Kidney tubule cell (primary cell): ENCODE measurements at places on chromosomes 2 and 18.

DNA sequence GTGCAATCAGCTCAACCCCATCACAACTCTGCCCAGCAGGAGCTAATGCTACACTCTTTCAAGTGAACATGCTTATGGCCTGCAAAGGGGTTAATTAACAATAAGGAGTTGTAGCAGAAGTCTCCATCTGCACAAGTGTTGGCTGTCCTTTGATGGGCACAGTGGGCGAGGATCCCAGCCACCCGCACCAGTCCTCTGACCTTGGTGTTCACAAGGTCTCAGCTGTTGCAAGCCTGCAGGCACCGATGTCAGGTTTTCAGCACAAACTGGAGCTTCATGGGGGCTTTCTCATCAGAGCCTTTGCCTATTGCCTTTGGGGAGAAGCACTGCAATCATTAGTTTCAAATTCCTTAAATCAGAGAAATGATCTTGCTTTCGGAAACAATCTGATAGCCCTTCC lies 60.9 kb upstream of the TMEM178A start:
- DNase-seq: no peak

GRCh38 chr2:192593561-192593960 lies 398.8 kb upstream of the TMEFF2 start:
- DNase-seq: no peak

GRCh38 chr18:59669872-59670657 lies 27.2 kb downstream of the CCBE1 start:
- DNase-seq: no peak

DNA sequence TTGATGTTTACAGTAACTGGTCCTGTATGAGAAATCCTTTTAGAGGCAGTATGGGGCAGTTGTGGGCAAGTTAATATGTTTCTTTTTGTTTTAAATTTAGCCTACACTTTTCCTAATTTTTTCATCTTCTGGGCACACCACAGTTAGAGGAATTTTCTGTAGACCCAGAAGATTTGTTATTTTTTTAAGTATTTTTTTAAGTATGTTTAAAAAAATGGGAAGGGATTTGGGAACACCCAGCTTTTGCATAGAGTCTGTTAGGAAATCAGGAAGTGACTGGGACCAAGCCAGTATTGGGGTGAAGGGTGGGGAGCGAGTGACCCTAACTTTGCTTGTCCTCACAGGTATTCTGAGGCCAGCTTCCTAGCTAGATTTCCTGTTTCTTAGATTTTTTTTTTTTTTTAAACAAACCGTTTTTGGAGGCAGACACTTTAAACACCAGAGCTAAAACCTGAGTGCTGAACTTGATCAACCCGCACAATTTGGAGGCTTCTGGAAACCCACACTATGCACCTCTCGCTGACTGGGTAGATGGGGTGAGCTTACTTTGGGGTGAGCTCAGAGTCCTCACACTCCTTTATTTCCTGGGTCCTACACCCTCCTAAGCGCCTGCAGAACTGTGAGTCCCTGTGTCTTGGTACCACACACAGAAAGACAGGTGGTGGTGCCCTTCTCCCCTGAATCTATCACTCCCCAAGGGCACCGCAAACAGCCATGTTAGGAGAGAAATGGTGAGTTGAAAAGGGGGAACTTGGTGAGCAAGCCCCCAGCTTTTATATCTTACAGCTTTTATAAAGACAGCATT lies 5.2 kb downstream of the GATA6 start:
- no peak for DNase-seq

GRCh38 chr2:5236249-5236648 lies 455.9 kb upstream of the SOX11 start:
- DNase-seq: no peak

GRCh38 chr2:65021709-65022108 lies 32.5 kb downstream of the SLC1A4 start:
- no peak for DNase-seq

- DNase-seq: peak; percentile 54
Measured at GRCh38 chr2:160199683-160200389, at the start of gene ITGB6. TSS of gene ITGB6 (minus strand) at chr2:160200272. CDS start at chr2:160200063, 209 bp downstream.

- DNase-seq: no peak
Measured at GRCh38 chr2:39640107-39640506, 25.6 kb upstream of the TMEM178A start.

GRCh38 chr2:158496986-158497385 lies 40.2 kb downstream of the PKP4 start:
- DNase-seq: no peak

- peak; percentile 34 for DNase-seq
Measured at GRCh38 chr18:62876111-62876510, 160.8 kb downstream of the PHLPP1 start.

DNA sequence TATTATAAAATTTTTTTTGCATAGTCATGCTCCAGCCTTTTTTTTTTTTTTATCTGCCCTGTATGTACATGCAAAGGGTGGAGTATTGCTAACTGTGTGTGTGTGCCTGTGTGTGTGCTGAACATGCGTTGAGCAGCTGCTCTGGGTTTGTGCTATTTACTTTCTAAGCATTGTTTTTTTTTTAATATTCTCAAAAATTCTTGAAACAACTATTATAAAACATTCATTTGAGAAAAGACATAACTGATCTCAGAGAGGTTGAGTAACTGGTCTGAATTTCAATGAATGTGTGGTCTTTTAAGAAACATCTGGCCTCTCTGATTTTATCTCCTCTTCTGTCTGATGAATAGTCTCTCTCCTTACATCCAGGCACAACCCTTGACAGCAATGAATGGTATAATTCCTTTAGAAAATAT lies 366.0 kb upstream of the SLC14A2 start:
- no peak for DNase-seq

DNA sequence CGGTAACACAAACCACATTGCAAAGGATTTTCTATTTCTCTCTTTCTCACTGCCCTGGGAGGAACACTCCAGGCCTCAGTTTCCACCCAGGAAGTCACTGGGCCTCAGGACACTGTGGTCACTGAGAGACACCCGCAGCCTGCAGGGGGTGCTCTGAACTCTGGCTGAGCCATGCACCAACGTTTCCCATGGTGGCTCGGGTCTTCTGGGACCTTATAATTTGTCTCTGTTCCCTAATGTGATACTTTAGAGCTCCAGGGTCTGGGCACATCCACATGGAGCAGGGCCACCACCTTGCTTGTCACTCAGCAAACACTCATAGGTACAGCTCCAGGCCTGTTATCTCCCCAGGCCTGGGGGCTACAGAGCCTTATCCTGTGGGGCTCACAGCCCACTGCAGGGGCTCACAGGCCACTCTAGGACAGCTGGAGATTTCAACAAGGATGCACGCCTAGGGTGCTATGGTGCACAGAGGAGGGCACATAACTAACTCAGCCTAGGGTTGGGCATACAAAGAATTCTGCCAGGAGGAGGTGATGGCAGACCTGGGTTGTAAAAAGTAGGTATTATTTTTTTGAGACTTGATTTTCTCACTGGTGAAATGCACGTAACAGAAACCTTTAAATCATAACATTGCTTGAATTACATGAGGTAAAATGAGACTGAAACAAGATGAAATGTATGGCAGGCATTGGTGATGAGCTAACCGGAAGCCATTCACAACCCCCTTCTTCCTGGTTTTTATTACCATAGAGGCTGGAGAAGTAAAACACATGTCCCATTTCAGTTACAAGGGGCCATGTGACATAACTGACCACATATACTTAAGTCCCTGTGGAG lies 3.0 kb upstream of the HS1BP3 start:
- no peak for DNase-seq

- DNase-seq: peak; percentile 60
Measured at GRCh38 chr2:70645733-70646419, 92.2 kb upstream of the TGFA start.

GRCh38 chr18:60350150-60350549 lies 22.4 kb downstream of the MC4R start:
- no peak for DNase-seq

DNA sequence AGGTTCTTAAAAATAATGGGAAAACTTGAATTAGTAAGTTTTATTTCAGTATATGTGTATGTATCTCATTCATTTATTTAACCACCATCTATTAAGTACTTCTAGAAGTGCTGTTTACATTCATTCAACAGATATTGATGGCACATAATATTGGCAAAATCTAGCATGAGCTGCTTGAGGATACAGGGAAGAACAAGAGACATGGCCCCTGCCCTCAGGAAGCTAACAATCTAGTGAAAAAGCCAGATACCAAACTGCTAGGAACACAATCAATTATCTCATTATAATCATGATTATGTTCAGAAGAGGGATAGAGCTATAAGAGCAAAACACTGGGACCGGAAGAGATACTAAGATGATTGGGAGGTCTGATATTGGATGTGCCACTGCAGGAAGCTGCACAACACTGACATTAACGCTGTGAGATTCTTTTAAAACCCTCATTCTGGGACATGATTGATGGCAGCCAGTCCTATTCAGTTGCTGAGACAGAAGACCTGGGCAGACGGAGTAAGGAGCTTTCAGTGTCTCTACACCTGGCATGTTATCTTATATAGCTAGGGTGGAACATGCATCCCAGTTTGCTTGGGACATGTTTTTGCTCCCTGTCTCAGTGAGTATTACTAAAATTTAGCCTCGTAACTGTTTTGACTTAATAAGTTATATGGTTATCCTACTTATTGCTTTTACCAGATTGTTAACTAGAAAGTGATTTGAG lies 314.1 kb downstream of the STK39 start:
- DNase-seq: no peak

GRCh38 chr2:50674876-50675275 lies 357.1 kb downstream of the NRXN1 start:
- DNase-seq: no peak

- no peak for DNase-seq
Measured at GRCh38 chr18:38427234-38427633, 861.6 kb upstream of the CELF4 start.

- no peak for DNase-seq
Measured at GRCh38 chr18:36468161-36468560, 170.6 kb downstream of the FHOD3 start.

DNA sequence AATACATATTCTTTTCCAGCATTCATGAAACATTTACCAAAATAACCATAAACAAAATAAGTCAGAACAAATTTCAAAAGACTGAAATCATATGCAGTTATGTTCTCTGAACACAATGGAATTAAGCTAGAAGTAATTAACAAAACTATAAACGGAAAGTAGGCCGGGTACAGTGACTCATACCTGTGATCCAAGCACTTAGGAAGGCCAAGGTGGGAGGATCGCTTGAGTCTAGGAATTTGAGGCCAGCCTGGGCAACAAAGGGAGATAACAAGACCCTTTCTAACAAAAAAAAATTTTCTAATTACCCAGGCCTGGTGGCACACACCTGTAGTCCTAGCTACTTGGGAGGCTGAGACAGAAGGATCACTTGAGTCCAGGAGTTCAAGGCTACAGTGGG lies 14.9 kb downstream of the ATAD2B start:
- peak; percentile 9 for DNase-seq

DNA sequence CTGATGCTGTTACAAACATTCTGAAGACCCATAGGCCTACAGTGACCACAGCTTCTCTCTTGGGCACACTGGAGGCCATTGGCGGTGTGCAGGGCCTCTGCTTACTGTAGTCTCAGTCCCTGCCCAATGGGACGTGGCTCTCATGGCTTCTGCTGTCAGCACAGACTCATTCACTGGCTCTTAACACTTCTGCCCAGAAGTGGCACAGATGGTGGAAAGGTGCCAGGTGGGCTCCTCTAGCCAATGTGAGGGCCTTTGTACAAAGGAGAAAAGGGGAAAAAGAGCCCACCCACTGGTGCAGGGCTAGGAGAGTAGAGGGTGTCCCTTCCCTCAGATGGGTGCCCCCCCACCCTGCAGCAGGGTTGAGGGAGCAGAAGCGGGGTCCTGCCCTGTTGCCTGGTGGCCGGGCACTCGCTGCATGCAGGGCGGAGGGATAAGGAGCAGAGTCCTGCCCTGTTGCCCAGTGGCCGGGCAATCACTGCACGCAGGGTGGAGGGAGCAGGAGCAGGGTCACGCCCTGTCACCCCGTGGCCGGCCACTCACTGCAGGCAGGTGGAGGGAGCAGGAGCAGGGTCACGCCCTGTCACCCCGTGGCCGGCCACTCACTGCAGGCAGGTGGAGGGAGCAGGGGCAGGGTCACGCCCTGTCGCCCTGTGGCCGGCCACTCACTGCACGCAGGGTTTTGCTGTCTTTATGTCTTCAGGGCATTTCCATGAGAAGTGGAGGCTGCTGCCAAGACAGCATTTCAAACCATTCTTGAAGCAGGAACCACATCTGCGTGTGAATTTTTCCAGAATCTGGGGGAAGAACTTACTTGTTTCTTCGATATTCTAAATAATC lies 20.0 kb downstream of the LRRFIP1 start:
- no peak for DNase-seq

GRCh38 chr2:21891191-21891590 lies 767.4 kb downstream of the TDRD15 start:
- DNase-seq: no peak

- peak; percentile 82 for DNase-seq
Measured at GRCh38 chr2:15577071-15577735, 14.5 kb upstream of the DDX1 start.
